ENCODE measurements at places on chromosomes 5 and 9.

GRCh38 chr9:3180696-3181048, 336.8 kb upstream of the PUM3 start:
- DNase-seq: no peak

DNA sequence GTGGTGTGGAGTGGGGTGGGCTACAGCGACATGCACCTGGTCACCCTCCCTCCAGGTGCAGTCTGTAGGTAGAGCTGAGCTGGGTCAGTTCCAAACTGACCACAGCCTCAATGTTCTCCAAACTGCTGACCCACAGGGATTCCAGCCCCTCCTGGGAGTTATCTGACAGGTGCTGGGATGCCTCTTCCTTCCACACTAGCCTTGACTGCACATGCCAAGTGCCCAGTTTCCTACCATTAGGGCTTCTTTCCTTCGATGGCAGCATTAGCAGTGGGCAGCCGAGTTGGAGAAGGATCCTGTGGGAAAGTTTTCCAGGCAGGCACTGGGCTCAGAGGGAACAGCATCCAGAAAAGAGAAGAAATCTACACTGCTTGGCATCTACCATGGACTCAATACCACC, 64.0 kb upstream of the GABRP start:
- DNase-seq: no peak

DNA sequence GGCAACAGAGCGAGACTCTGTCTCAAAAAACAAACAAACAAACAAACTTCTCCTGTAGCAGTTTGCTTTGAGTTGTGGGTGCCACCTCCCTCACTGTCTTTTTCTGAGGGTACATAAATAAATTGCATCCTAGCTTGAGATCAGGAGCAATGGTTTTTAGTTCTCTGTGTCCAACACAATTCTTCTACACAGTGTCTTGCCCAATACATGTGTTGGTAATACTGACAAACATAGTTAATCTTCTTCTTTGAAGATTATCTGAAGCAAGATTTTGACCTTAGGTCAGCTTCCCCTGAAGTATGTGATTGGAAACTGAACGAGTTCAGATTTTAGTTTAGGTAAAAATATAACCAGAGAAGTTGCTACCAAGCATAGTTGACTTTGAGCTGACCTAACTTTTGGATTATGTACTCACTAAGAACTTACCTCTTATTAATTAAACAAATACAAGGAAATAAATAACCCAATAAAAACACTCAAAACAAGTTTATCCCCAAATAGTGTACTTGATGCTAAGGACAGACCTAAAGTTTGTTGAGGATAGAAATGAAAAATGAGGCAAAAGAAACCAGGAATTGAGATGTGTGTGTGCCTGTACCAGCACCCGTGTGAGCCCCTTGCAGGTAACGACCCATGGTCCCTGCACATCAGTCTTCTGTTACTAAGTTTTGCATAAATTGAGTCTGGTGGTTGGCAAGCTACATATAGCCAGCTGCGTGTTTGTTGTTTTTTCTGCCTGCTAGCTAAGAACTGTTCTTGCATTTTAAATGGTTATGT, 16.2 kb downstream of the TJP2 start:
- no peak for DNase-seq

DNA sequence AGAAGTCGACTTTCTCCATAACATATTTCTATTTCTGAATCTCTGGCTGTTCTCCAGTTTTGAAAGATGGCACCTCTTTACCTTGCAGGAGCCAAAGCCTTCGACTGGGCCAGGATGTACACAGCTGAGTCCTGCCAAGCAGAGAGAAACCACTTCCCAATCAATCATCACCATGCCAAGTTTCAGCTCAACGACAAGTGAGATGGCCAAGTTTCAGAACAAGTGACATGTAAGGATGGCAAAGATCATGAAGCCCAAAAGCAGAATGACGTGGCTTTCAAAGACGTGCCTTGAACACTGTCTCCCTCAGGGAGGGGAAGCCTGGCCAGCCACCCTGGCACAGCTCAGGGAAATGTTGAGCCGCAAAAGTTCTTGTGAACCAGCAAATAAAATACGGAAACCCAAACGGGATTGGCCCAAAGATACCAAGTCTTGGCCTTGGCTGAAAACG, 17.7 kb downstream of the STK10 start:
- no peak for DNase-seq

- no peak for DNase-seq
Measured at GRCh38 chr9:97753975-97754374, 56.8 kb upstream of the XPA start.

DNA sequence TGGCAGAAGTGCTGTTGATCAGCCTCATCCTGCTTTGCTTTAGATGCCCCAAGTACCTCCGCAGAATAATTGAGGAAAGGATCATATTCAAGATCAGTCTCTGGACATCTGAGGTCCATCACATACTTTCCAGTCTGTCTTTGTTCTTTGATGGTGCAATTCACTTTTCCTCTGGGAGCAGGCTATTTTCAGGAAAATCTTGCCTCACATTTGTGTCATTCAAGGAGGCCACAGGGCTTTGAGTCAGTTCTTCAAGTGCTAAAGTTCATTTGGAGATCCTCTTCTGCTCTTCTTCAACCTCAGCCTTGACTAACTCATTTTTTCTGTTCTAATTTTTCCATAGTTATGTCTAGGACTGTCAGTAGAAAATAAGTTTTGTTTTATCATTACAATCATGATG, 18.6 kb downstream of the EQTN start:
- DNase-seq: no peak

DNA sequence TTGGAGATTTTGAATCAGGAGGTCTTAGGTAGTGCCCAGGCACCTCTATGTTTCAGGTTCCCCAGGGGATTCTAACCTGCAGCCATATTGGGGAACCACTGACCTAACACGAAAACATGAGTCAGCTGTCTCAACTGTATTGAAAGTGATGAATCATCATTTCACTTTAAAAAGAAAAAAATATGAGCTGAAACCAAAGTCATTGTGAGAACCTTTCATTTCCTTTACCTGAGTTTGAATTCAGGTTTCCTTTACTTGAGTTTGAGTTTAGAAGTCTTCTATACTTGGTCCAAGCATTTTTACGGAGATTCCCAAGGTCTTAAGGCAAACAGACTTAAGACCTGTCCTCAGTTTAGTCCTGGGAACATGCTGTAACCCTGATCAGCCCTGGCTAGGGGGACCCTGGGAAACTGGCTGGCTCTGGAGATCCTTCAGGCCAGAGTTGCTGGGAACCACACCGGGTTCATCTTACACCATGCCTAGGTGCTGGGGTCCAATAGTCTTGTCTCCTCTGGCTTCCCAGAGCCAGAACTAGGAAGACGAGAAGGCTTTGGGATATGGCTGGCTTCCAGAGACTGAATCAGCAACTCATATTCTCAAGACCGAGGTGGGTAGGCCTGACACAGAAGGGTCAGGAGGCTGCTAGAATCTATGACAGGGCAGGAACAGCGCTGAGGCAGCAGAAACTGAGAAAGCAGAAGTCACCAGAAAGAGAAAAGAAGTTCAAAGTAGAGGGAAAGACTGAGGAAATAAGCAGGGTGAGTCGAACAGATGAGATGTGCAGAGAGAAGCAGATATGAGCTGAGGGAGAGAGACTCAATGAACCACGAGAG, 16.4 kb upstream of the PDCD1LG2 start:
- DNase-seq: peak; percentile 48

GRCh38 chr9:127437497-127438264, 13.5 kb downstream of the ZNF79 start:
- no peak for DNase-seq

- no peak for DNase-seq
Measured at GRCh38 chr5:115589043-115589442, 13.2 kb downstream of the TICAM2 start.

GRCh38 chr5:56175488-56175887, 57.6 kb downstream of the ANKRD55 start:
- DNase-seq: no peak

- DNase-seq: no peak
Measured at GRCh38 chr5:129912601-129913255, 8.5 kb downstream of the CHSY3 start.

DNA sequence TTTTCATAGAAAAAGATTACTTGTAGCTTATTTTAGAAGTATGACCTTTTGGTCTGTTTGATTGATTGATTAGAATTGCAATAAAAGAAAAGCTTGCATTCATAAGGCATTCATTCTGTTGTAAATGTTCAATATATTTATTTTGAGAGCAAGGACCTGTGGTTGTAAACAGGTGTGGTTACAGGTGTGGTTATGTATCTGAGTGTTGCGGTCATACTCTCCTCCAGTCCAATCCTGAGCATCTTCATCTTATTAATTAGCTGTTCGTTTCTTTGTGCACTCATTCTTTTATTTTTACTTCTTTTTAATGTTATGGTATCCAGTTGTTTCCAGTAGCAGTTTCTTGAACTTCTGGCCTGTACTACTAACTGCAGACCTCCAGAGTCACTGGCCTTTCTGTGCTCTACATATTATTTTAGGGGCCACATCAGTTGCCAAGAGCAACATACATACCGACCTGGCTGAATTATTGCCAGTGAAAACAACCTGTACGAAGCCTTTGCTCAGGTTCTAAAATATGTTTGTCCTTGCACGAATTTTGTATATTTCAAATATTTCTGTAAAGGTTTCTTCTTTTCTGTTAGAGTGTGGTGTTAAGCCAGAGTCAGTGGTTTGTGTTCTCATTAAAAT, 128.7 kb downstream of the CDC42SE2 start:
- no peak for DNase-seq
